T-cell (primary cell): ENCODE measurements at places on chromosomes 5 and 9.

- DNase-seq = no peak
Measured at GRCh38 chr9:78280982-78281668, 15.8 kb upstream of the PSAT1 start.

GRCh38 chr5:133783481-133783880, 171.1 kb upstream of the FSTL4 start:
- DNase-seq = no peak

DNA sequence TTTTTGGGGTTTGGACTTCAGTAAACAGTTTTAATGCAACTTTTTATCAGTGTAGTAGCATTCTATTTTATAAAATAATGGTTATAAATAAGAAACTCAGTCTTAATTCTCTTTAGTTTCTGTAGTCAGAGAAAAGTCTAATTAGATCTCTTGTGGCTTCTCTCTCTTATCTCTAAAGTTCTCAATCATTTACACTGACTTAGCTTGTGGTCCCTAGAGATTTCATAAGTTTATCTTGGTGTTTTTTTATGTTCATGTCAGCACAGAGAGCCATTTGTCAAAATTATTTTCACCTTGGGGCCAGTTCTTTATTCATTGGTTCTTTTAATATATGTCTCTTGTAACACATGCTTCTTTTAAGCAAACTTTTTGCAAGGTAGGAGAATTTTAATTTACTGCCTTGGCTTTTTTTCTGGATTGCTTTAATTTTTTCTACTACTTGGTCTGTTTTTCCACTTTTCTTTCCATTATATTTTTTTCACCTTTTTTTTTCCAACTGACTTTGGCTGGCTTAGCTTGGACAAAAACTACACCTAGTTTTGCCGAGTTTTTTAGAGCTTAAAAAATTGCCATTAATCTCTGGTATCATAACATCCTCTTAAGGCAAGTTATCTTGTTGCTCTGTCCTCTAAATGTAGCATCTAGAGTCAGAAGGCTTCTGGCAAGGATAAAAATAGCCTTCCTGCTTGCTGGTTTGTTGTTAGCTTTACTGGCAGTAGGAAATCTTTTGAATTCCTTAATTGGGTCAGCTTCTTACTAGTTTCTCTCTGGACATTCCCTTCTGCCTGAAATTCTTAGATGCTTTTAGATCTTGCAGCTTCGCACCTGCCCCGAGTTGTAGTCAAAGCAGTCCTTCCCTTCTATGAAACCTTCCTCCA, 35.3 kb downstream of the CPEB4 start:
- no peak for DNase-seq

DNA sequence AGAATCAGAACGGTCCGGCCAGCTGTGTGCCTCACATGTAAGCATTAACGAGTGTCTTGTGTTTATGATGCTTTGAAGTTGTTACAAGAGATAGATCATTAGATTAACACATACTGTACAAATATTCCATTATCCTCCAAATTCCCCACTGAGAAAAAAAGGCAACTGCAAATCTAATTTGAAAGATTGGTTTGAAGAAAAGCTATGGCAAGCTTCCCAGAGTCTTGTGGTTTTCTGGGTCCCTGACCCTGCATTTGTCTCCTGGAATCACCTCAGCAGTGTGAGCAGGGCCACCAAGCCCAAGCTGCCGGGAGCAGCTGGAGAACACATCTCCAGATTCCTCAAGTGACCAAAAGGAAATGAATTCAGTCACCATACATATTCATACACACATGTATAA, 36.9 kb upstream of the ADAMTS16 start:
- DNase-seq = no peak

- no peak for DNase-seq
Measured at GRCh38 chr5:50744776-50745175, 78.3 kb downstream of the PARP8 start.

GRCh38 chr5:52898961-52899680, 90.0 kb upstream of the ITGA2 start:
- no peak for DNase-seq

- no peak for DNase-seq
Measured at GRCh38 chr5:178509491-178510057, 80.6 kb downstream of the COL23A1 start.

DNA sequence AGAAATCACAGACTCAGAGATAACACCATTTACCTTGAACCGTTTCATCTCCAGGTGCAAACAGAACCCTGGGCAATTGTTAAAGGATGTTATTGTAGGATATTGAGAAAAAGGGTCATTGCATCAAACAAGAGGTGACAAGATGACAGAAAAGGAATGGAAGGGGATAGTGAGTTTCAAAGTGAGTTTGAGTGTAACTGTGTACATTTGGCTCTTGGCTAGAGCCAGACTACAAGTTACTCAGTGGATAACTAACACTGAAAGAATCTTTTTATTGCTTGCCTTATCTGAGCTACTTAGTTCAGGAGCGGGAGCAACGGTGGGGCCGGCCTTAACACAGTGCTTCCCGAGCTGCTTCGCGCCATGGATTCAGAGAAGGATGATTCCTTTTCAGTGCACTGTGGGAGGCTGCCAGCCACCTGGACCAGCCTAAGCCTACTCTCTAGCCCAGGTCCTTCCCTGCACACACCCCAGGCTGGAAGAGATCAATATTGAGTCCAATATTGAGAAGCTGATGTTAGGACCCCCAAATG, 193.4 kb downstream of the ATPSCKMT start:
- DNase-seq = no peak

GRCh38 chr9:97505845-97506244, 4.4 kb downstream of the TMOD1 start:
- DNase-seq = no peak

DNA sequence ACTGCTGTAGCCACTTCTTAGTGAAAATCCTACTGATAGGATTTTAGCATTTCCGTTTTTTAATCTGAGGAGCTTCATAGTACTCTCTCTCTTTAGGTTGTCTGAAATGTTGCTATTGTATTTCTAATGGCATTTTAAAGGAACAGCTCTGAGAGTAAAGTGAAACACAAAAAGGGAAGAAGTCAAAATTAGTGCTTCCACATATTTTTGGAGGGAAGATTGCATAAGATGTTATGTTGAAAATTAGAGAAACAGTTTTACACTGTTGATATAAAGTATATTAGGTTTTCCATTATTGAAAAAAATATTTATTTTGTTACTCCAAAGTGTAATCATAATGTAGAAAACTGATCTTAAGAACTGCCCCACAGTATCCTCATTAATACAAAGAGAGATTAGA, 525.1 kb downstream of the TAF11L14 start:
- no peak for DNase-seq
